ENCODE measurements at places on chromosomes 2 and 18. TPM values are rescaled to one million over a fixed set of nuclear protein-coding genes. Genes with fewer than 3 reads are reported as not detected.

DNA sequence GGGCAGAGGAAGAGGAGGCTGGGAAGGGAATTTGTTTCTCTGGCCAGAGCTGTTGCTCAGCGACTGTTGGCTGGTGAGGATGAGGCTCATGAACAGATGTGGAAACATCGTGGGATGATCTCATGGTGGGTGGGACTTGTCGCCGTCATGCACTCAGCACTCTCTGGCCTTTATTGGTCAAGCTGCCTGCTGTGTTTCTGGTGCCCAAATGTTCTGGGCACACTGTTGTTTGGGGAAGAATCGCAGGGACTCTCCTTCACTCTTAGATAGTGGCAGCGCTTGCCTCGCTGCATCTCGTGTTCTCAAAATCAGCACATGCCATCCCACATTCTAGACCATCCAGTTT lies 145.6 kb downstream of the AGAP1 start:
- DNase-seq: peak; percentile 78

Gene GAD1
- total RNA-seq: not detected

GRCh38 chr2:148643421-148643820 lies 1.1 kb upstream of the EPC2 start:
- no peak for DNase-seq

GRCh38 chr2:12718015-12718671 lies 1.4 kb downstream of the TRIB2 start:
- no peak for DNase-seq

Gene TLX2
- not detected for total RNA-seq

DNA sequence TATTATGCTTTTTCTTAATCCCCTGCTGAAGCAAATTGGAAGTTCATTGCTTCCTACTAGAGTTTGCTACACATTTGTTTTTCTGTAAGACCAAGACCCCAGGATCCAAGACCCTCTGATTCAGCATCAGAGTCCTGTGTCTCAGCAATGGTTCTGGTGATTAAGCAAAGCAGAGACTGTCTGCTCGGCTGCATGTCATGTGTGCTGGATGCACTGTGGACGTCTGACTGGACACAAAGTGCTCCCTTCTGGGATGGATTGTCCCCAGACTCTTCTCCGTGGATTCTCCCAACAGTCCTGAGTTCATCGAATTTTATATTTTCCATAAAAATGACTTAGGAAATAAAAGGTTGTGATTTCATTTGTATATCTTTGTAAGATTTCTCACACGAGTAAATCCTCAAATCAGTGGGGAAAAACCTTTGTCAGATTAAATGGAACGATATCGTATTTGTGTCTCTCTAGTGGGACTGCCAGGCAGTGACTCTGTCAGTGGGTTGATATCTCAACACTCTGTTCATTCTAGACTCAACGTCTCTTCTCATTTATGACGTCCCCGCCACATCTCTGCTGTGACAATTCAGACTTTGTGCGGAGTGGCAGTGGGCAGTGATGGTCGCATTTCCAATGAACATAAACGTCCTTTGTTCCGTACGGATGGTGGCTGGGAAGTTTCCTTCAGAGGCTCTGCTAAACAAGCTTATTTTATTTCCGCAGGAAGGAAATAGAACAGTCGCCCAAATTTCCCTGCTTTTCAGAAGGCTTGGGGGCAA lies 58.6 kb downstream of the NCAPH start:
- no peak for DNase-seq

GRCh38 chr2:134207589-134208209 lies 46.2 kb upstream of the MGAT5 start:
- DNase-seq: peak; percentile 60

GRCh38 chr18:32771871-32772580 lies 797 bp downstream of the KLHL14 start:
- DNase-seq: no peak

DNA sequence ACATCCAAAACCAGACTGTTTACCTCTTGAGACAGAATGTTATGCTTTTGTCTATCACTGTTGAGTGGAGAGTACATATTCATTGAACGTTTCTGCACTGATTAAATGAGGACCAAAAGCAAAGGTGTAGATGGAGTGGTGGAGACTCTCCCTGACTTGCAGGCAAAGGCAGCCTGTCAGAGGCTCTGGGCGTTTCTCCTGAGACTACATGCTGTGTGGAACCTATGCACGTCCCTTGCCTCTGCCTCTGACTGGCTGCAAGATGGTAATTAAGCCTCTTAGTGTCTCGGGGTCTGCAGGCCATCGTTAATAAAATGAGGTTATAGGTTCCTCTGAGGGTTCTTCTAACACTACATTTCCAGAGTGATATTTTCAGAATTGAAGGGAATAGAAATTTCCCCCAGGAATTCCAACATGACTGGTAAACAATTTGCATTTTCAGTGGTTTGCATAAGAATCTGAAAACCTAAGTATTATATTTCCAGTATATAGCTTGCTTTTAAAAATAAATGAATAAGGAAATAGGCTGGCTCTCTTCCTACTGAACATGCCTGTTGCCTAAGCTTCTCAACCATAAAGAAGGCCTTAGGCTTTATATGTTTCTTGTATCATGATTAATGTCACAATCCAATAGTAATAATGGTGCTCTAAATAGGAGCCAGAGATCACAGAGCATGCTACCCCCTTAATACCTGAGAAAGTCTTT lies 107.4 kb downstream of the FTCDNL1 start:
- DNase-seq: no peak

GRCh38 chr2:196287523-196287922 lies 116.1 kb upstream of the STK17B start:
- no peak for DNase-seq
